ENCODE measurements at places on chromosomes 2 and 18.
A peak's percentile ranks its signal among the peaks of the same experiment; 100 is the strongest.

DNA sequence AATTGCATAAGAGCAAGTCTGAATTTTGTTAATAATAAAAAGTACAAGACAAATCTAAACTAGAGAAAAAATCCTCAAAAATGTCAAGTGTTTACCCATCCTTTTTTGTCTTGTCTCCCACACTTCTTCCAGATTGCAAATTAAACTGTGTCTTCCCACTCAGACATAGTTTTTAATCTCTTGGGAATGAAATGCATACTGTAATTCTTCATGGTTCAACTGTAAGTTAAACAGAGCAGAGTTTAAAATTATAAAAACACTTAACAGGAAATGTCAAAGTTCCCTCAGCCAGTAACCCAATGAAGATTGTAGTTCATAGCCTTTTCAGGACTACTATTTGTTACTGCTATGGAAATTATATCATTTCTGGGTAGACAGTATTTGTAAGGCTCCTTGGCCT, 171.8 kb downstream of the UBE2E3 start:
- DNase-seq: no peak

DNA sequence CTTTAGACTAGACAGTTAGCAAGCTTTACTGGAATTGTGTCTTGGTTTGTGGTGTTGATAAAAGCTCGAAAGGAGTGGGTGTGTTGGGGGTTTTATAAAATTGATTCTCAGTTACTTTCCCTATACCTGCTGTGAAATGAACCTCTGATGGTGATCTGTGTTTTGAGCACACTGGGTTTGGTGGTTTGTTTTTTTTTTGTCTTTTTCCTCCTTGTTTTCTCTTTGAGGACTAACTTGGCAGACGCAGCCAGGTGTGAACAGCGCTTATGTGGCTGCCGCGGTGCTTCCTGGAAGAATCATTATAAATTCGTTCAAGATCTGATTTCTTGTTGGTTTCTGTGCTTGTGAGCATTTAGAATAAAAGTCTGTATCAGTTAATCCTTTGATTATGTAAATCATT, 28.5 kb downstream of the GRHL1 start:
- no peak for DNase-seq

DNA sequence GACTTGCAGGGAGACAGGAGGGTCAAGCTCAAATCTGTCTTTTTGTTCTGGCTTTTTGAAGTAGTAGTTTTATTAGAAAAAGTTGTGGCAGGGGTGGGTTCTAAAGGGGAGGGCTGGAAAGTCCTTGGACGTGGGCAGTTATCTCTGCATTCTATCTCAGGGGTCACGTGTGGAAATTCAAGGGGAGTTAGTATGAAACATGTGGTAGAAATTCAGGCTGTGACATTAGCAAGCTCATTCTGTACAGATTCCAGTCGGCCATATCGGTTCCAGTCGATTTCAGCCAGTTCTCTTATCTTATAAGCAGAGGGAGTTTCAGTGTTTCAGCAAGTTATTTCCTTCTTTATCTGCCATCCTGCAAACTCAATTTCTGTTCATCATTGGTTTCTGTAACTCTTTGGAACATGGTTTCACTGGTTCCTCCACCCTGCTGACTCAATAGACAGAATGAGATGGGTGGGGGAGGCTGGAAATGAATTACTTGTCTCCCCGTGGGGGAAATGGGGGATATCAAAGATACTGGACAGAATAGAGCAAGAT, 53.0 kb downstream of the RAB27B start:
- DNase-seq: no peak

- no peak for DNase-seq
Measured at GRCh38 chr2:24935145-24935544, 15.1 kb upstream of the ADCY3 start.

DNA sequence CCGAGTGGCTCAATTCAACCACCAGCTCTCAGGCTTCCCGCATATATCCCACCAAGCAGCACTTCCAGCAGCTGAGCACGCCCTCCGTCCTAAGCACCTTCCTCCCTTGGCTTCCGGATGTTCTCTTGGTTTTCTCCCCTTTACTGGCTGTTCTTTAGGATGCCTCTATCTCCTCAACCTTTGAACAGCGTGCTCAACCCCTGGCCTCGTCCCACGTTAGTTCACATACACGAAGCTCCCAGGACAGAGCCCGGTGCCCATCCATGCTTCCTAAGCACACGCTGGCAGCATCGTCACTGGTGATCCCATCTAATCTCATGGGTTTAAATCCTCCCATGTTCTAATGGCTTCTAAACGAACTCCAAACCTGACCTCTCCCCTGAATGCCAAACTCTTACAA, 3.7 kb downstream of the CYS1 start:
- DNase-seq: no peak

- no peak for DNase-seq
Measured at GRCh38 chr2:206438196-206438724, 5.1 kb upstream of the ADAM23 start.

- peak; percentile 98 for DNase-seq
Measured at GRCh38 chr18:23994361-23994902, 20.1 kb upstream of the TTC39C start.
